Common myeloid progenitor, CD34-positive (primary cell): ENCODE measurements at places on chromosomes 5 and 9.

DNA sequence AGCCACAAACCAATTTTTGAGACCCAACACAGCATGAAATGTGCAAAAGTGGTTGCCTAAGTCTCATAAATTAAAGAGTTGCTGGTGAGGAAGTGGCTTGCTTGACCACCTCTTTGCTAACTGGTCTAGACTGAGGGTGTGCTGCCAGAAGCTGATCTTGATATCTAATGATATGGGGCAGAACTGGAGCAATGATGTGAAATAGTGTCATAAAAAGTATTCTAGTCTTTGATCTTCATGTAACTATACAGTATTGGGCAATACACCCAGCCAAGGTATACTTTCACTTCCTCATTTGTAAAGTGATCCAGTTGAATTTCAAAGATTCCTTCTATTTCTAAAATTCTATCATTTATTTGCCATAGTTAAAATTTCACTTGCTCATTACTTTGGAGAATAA is 5.9 kb upstream of the YTHDC2 start:
- DNase-seq: no peak

DNA sequence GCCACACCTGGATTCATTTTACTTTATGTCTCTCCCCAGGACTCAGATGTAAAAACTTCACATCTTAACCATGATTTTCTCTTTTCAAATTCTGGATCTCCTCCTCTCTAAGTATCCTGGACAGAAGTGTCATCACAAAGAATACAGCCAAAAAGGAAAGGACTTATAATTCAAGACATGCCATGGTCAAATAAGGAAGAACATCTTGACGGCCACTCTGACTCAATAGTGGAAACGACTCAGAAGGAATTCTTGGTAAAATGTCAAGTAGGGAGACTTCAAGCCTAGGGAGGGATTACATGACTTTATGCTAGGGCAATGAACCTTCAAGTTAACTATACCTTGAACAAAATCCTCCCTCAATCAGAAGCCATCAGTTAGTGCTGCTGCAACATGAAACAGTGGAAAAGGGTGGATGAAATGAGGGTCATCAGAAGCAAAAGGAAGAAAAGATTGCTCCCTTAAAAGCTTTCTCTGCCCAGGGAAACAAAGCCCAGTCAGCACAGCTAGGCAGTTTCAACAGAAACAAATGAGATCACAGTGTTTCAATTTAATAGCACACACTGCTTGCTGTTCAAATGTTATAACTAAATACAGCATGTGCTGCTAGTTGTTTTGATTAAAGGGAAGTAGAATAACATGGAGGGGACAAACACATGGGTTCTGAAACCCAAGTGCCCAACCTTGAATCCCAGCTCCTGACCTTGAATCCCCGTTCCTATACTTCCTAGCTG is 101.4 kb downstream of the LPAR1 start:
- DNase-seq: no peak

DNA sequence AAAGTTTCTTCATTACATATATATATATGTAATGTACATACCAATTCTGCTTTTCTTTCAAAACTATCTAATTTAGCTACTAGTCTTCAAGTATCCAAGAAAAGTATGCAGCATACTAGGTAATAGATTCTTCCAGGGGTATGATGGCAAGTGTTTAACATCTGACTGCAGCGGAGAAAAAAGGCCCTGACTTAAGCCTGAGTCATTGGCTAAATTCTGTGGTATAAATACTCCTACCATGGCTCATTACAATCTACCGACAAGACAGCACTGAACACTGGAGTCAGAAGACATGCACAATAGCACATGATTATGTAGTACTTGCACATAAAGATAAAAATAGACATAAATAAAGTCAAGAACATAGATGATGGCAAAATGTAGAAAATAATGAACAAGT is 439.9 kb downstream of the BRINP1 start:
- DNase-seq: no peak

DNA sequence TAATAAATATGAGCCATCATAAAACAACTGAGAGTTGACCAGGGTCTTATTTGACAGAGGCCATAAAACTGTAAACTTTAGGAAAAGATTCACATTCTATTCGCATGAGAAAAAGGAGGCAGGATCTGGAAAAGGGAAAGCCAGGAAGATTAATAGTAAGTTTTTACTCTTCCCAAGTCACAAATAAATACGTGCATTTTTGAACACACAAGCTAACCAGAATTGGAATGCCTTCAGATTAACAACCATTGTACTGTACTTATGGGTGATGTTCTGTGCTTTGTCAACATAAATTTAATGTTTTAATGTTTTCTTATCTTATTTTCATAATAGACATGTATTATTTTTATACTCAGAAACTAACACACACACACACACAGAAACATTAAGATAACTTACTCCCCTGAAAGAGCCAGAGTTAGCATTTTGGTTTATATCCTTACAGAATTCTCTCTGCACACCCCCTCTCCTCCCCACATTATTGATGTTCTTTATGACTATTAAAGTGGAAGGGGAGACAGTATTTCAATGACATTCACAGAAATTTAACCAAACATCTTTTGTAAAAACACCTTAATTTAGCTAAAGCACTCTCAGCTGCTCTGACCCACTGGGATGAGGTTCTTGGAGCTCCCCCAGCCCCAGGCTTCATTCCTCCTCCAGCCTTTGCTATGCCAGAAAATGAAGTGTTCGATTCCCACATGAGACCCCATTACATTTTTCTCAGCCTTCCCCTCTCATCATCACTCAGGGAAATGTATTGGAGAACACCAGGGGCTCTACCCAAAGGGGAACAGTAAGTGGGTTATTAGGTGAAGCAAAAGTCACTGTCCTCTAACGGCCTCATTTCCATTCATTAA is 155.5 kb downstream of the ESM1 start:
- DNase-seq: no peak

DNA sequence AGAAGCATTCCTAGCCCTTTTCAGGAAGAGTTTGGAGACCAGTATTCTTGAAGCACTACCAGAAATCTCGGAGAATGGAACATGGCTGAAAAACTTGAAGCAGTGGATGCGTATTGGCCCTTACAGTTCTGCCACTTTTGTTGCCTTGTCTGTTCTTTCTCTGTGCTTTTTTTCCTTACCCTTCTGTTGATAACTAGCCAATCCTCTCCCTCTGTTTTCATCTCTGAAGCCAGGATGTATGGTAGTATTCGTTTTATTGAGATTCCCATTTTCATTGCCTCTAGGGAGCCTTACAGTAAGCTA is 564 bp upstream of the CCNH start:
- DNase-seq: no peak

DNA sequence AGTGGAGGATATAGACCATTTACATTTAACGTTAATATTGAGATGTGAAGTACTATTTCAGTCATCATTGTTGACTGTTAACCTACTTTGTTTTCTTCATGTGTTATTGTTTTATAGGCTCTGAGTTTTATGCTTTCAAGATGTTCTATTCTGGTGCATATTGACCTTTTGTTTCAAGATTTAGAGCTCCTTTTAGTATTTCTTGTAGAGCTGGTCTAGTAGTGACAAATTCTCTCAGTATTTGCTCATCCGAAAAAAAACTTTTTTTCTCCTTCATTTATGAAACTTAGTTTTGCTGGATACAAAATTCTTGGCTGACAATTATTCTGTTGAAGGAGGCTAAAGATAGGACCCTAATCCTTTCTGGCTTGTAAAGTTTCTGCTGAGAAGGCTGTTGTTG is 91.3 kb downstream of the INVS start:
- DNase-seq: peak; percentile 12

DNA sequence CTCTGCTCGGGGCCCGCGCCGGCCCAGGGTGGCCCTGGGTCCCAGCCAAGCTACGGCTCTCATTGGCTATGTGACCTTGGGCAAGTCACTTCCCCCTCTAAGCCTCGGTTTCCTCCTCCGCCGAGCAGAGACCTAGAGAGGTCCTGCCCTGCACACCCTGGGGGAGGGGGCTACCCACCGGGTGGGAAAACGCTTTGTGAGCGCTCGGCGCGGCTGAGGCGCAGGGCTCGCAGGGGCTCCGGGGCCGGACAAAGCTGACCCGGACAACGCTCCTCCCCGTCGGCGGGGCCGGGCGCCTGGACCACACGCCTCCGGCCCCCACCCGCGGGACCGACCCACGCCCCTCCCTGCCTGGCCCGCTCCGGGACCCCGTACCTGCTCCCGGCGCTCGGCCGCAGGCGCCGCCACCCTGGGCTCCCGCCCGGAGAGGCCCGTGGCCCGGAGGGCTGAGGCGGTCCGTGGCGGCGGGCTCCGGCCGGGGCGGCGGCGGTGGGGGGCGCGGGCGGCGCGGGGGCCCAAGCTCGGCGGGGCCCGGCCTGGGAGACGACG is 85.7 kb upstream of the MELK start:
- DNase-seq: no peak

- DNase-seq: no peak
These were observed 700.3 kb upstream of the TYRP1 start for GRCh38 chr9:11992866-11993265.

- no peak for DNase-seq
These were observed 146.9 kb downstream of the TENT4A start for GRCh38 chr5:6859951-6860638.

DNA sequence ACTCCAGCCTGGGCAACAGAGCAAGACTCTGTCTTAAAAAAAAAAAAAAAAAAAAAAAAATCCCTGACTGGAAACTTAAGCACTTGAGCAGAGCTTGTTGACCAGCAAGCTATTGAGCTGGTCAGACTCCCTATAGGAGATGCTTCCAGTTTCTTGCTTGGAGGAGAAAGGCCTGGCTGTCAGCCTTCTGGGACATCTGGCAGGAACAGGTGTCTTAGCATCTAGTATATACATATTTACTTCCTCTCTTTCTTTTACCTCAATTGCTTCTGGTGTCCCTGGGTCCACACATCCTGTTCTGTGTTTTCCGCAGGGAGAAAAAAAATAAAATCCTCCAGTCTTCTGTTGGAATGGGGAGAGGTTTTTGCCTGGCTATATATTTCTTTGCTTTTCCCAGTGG is 60.1 kb downstream of the PRKACG start:
- no peak for DNase-seq

- DNase-seq: no peak
These were observed 638.3 kb downstream of the CCDC171 start for GRCh38 chr9:16191191-16191590.

DNA sequence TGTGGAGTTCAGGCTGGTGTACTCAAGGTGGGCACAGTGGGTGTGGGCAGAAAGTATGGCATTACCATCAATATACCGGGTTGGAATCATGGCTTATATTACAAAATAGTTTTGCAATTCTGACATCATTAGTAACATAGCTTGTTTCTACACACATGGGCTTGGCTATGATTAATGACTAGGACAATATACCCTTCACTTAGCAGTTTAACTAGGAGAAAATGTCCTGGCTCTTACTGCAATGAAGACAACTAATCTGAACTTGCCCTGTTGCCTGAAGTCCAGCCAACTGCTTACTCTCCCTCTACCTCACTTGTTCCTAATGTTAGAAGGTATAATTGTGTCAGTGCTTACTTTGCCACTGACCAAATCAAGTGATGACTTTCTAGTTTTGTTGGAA is 612.5 kb downstream of the EFNA5 start:
- DNase-seq: no peak

DNA sequence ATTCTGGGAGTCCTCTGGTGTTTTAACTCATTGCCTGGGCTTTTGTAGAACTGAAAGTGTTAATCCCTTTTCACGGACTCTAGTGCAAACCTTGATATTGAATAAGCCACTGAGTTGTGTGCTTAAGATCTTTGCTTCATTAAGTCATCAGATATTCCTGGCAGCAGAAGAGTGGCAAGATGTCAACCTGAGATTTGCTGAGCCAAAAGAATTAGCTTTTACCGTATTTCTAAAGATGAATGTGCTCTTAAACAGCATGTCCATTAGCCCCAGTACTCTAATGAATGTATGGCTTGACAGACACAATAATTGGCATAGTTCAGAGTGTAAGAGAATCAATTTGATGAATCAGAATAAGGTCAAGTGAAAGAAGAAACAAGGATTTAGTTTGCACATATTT is 87.2 kb upstream of the CDH6 start:
- no peak for DNase-seq

DNA sequence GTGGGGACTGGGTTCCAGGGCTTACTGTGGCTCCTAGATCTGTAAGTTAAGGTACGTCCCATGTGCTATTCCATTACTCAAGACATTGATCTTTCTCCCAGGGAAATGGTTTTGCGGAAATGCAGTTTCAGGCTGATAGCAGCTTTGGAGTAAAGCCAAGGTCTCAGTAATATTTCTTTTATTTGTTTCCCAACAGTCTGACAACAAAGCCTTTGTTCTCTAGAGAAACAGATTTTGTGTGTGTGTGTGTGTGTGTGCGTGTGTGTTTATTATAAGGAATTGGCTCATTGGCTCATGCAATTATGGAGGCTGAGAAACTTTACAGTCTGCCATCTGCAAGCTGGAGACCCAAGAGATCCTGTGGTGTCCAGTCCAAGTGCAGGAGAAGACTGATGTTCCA is 12.1 kb upstream of the POC5 start:
- no peak for DNase-seq

DNA sequence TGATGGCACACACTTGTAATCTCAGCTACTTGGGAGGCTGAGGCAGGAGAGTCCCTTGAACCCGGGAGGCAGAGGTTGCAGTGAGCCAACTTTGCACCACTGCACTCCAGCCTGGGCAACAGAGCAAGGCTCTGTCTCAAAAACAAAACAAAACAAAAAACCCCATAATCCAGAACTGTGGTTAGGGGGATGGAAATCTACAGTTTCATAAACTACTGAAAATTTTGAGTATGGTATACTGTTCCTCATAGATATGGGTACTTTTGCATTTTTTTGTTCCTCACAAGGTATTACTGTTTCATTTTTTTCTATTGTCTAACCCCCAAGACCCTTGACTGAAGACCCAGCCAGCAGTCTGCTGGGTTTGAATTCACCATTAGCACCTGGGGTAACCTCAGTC is 52.2 kb upstream of the MAP3K1 start:
- DNase-seq: no peak

- DNase-seq: no peak
These were observed 155.5 kb upstream of the NUDT12 start for GRCh38 chr5:103718108-103718507.

- no peak for DNase-seq
These were observed 34.0 kb downstream of the DAP start for GRCh38 chr5:10726913-10727517.

- no peak for DNase-seq
These were observed 54.1 kb downstream of the GARNL3 start for GRCh38 chr9:127318651-127319167.

GRCh38 chr5:144487207-144487606 is 316.5 kb downstream of the KCTD16 start:
- no peak for DNase-seq

DNA sequence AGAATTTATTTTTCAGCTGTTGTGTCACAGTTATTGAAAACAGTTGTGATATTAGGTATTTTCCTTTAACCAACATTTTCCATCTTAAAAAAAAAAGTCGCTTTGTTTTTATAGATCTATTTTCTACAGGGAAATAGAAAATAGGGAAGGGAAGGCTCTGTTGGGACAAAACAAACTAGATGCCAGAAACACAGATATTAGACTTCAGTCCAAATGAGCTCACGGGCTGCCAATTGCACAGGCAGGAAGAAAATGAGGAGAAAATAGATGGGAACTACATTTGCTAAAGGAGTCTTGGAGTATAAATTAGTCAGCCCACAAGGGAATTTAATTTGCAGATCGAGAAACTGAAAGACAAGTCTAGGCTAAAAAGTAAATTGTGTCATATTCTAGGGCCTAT is 21.4 kb upstream of the ISOC1 start:
- DNase-seq: no peak

- peak; percentile 65 for DNase-seq
These were observed 51.8 kb upstream of the TGFBR1 start for GRCh38 chr9:99052815-99053715.

GRCh38 chr5:121384359-121384758 is 467.3 kb upstream of the FTMT start:
- DNase-seq: no peak

- DNase-seq: no peak
These were observed 118.6 kb downstream of the KDM4C start for GRCh38 chr9:6876195-6876894.
